Pulmonary artery endothelial cell (primary cell): ENCODE measurements at places on chromosomes 5 and 9.

DNA sequence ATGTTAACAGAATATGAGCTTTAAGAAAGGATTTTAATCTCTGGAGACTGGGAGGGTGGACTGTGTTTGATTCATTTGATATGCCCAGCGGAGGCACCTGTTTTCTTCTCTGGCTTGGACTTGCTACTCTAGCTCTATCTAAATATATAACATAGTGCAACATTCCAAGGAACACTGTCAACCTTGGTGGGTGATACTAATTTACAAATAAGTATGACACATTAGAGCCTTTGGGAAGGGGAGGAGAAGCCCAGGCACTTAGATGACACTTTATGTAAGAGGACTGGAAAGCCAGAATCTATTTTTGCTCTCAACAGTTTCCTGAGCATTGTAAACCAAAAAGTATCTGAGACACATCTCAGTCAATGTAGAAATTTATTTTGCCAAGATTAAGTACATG lies 83.4 kb upstream of the SHISAL2B start:
- DNase-seq = no peak

DNA sequence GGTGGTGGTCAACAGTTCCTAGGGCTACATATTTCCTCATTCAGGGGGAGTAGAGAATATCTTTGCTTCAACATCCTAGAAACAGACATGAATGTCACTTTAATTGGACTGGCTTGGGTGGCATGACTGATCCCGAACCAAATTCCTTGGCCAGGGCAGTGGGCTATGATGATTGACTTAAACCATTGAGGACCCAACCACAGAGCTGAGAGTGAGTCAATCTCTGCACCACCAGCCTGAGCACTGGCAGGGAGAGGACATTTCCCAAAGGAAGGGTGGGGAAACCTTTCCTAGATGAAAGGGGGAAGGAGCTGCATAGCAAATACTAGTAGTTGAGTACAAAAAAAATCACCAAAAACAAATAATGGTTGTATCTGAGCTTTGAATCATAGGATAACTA lies 52.8 kb upstream of the ENTREP1 start:
- no peak for DNase-seq

GRCh38 chr9:137807721-137808703 lies 69.6 kb upstream of the CACNA1B start:
- no peak for DNase-seq

- DNase-seq = no peak
Observed at GRCh38 chr9:68996462-68996861, 17.5 kb downstream of the PRKACG start.

GRCh38 chr5:55702598-55703345 lies 9.4 kb downstream of the SLC38A9 start:
- no peak for DNase-seq

- DNase-seq = no peak
Observed at GRCh38 chr5:11334404-11334803, 569.8 kb downstream of the CTNND2 start.

DNA sequence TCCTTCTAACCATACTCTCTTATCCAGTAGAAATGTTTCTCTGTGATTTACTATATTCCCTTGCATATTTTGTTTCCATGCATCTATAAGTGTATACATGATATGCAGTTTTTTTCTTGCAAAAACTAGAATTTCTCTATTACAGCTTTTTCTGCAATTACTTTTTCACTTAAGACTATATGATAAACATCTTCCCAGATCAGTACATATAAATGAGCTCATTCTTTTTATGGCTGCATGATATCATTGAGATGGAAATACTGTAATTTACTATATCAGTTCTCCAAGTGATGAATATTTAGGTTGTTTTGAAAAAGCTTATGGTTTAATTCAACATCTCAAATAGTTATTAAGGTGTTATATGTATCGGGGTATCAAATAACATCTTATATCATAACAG lies 18.1 kb upstream of the ZNF608 start:
- no peak for DNase-seq

DNA sequence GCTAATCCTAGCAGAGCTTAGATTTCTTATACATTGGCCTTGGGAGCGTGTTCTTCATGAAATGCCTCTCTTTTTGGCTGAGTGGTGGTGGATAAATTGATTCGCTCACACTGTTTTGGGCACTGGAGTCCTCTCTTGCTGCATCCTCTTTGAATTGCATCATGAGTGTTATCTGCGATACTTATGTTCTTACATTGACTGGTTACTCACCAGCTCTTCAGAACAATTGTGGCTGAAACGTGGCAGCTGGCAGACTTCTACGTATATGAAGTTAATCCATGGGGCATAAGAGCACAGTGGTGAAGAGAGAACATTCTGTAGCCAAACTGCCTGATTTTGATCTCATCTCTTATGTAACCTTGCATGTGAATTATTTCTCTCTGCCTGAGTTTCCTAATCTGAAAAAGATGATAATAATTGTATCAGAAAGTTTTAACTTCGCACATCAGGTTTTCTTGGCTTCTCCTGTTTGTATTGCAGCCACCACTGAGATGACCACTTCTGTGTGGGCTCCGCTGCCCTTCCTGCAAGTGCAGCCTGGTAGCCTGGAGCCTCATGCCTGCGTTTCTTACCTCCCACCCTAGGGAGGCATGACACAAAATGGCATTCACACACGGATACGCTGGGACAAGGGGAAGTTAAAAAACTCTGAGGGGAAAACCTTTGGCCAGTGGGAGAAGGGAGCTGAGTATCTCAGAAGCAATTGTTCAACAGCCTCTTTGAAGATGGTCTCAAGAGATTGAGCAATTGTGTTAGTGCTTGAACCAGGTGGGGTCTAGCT lies 295.2 kb downstream of the ARHGAP26 start:
- DNase-seq = no peak

DNA sequence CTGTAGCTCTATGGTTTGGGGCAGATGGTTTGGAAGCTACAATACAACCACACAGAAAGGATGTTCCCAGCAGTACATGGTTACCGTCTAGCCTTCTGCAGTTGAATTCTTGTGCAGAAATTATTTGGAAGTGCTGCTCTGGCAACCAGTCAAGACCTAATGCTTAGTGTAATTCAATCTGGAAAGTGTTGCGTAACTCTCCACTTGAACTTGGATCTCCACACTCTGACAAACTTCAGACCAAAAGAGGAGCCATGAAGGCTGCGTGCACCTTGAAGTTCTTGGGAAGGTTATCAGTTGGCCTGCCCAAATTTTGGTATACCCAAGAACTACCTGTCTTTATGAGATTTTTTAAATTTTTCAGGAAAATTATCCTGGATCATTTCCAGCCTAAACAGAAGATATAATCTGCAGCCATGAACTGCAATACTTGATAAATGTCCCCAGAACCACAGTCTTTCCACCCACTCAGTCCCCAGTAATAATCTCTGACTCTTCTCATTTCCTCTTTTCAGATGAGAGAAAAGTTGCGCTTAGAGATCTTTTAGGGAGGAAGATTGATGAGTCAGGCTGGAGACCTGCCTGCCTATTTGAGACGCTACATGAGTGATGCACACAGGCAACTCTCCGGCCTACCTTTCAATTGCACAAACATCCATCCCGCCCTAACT lies 159.9 kb downstream of the FANCC start:
- DNase-seq = no peak

GRCh38 chr9:72980600-72981265 lies 27.9 kb upstream of the ALDH1A1 start:
- DNase-seq = no peak

- DNase-seq = no peak
Observed at GRCh38 chr5:142716963-142717362, 31.1 kb upstream of the FGF1 start.

- no peak for DNase-seq
Observed at GRCh38 chr5:121870489-121870888, 18.8 kb downstream of the FTMT start.

GRCh38 chr5:102296178-102296817 lies at the start of gene SLCO4C1:
Gene SLCO4C1, minus strand, starts transcription at chr5:102296284. Its CDS starts 22 bp downstream, at chr5:102296262.
- no peak for DNase-seq

GRCh38 chr5:96582343-96582742 lies 79.8 kb upstream of the CAST start:
- DNase-seq = no peak

- no peak for DNase-seq
Observed at GRCh38 chr5:154516475-154516874, 38.4 kb upstream of the HAND1 start.

- no peak for DNase-seq
Observed at GRCh38 chr5:141149812-141150211, at the start of gene PCDHB6. Gene PCDHB6, plus strand, starts transcription at chr5:141150057. Its CDS starts 201 bp downstream, at chr5:141150258.

GRCh38 chr5:59069438-59070079 lies 486.7 kb downstream of the RAB3C start:
- peak; percentile 24 for DNase-seq

DNA sequence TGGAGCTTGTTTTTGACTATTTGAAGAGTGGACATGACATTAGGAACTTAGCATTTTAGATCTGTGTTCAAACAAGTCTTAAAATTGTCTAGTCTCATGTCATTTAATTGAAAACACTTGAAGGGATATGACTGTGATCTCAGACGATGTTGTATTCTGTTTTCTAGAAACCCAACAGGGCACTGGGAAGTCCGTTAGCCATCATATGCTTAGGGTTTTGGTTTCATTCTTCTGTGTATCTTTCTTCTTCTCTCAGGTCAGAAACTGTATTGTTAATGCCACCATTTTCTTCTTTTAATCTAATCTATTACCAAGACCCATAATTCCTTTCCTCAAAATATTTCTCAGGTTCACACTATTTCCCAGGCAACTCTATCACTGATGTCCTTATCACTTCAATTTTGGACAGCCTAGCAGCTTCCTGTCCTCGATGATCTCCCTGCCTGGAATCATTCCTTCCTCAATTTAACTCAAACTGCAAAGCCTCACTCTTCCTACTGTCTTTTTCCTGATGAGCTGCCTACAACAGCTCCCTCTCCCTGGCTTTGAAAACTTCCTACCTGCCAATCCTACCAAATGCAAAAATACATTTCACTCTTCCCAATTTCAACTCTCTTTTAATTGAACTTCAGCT lies 77.7 kb downstream of the MEF2C start:
- DNase-seq = no peak

DNA sequence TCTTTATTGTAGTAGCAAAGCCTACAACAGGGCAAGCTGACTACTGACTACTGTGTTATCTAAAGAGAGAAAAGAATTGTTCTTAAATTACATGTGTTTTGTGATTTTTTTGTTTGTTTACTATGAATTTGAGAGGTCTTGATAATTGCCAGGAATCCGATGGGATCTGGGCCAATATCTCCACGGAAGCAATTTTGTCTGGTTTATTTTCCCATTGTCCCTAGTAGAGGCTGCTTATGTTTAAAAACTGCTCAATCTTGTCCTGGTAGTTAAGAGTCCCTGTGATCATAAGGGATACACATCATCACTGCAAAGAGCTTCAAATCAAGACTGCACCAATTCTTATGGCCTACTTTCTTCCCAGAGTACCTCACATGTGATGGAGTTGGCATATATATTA lies 94.4 kb downstream of the GLDC start:
- DNase-seq = no peak

DNA sequence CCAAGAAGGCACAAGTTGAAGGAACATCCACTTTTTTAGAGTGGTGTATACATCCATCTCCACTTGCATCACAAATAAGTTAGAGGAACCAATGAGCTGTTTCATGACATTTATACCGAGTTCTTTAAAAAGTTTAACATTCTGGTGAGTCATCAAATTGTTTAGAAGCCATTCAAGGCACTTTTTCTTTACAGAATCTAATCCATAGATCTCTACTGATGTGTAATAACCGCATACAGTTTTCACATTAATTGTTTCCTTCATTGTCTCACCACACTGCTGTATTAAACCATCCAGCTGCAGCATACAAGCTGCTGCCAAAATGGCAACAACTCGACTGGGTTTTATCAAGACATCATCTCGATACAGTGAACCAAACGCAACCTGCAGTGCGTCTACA lies 744 bp downstream of the GMCL2 start:
- DNase-seq = no peak

DNA sequence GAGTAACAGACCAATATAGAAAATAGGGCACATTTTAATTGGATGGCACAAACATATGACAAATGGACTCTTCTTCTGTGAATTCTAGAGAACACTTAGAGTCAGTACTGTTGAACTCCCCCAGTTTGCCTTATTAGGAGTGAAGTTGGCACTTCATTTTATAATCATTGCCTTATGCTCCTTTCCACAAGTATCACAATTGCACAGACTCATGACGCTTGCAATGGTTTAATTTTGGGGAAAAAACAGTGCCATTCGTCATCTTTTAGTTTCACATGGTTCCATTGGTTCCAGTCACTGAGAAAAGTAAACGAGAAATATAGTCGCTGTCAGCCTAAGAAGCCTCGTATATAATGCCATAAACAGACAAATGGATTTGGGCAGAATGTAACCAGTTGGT lies 71.2 kb downstream of the LURAP1L start:
- DNase-seq = no peak

DNA sequence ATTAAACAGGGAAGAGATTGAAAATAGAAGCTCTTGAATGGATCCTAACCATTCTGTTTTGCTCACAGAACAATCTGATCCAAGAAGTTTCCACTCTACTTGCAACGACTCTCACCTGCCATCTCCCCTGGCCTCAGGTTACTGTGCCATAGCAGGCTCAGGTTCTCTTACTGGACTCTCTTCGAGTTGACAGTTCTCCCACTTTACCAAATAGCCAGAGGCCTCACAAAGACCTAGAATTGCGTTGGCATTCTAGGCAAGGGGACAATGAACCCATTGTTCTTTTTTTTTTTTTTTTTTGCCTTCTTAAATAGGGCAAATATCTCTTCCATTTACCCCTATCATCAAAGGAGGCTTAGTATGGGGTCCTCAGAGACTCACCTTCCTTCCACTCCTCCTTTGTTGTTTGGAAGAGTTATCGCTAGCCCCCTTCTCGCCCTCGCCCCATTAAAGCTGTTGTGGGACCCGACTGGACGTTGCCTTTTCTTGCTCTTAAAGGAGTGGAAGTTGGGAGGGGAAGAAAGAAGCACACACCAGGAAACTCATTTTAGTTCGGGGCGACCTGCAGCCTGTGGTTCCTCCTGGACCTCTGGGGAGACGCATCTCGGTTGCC lies 688 bp upstream of the PLPPR1 start:
- no peak for DNase-seq

DNA sequence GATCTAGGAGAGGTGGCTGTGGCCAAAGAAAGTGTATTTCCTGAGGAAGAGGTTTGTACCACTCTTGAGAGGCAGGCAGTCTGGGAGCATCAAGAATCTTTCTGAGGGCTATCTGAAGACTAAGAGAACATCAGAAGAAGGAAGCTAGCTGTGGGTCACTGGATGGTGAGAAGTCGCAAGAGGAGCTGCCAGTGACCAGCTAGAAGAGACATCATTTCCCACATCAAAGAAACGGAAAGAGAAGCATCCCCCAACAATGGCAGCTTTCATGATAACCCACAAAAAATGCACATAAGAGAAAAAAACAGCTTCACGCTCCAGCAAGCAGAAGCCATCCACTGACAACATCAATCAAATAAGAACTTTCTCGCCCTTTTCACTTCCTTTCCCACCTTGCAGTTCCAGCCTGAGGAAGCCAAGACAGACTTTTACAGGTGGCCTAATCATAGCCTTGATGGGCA lies 25.0 kb upstream of the CEP78 start:
- no peak for DNase-seq

DNA sequence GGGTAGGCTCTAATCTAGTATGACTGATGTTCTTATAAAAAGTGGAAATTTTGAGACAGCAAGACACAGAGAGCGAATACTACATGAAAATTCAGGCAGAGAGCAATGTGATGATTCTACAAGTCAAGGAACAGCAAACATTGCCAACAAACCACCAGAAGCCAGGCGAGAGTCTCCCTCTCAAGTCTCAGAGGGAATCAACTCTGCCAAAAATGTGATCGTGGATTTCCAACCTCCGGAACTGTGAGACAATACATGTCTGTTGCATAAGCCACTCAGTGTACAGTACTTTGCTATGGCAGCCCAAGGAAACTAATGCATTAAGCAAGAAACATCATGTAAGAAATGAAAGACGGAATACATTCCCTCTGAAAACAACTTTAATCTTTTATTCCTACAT lies 52.1 kb upstream of the CCNG1 start:
- no peak for DNase-seq
